ENCODE measurements at places on chromosomes 2 and 18.

DNA sequence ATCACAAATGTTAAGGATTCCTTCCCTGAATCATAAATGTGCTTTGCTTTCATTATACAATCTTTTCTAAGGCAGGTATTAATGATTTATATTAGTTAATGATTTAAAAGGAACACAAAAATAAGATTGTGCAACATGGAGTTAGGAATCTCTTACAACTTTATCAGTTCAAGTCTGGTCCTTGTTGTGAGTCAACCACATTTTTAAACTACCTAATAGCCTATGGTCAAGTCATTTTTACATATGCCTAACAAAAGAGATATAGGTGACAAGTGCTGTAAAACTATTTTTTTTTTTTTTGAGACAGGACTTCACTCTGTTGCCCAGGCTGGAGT is 8.2 kb upstream of the INPP1 start:
- no peak for DNase-seq

DNA sequence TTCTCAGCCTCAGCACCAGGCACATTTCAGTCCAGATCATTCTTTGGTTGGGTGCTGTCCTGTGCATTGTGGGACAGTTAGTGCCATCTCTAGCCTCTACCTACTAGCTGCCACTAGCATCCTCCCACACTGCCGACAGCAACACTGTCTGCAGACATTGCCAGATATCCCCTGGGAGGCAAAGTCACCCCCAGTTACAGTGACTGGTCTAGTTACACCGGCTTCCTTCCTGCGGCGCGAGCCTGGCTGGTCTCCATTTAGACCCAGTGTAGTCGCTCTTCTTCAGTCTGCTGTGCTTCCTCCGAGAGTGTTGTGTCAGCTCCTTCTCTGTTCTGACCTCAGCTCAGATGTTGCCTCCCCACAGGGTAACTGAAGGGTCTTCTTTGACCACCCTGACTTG is 283.1 kb downstream of the PHLPP1 start:
- DNase-seq: no peak

GRCh38 chr2:96533292-96534073 is 3.1 kb upstream of the ARID5A start:
- peak; percentile 89 for DNase-seq

DNA sequence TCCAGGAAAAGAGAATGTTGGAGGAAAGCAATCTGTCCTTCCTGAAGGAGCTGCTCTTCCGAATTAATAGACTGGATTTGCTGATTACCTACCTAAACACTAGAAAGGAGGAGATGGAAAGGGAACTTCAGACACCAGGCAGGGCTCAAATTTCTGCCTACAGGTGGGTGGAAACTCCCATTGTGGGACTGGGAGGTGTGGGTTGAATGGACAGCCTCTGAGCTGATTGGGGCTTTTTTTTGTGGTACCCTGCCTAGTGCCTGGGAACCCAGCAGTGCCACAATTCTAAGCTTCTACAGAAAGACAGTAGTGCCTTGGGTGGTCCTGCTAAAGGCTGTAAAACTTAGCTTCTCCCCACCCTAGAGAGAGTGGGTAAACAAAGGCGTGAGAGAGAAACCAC is 6.3 kb downstream of the CASP8 start:
- DNase-seq: no peak

DNA sequence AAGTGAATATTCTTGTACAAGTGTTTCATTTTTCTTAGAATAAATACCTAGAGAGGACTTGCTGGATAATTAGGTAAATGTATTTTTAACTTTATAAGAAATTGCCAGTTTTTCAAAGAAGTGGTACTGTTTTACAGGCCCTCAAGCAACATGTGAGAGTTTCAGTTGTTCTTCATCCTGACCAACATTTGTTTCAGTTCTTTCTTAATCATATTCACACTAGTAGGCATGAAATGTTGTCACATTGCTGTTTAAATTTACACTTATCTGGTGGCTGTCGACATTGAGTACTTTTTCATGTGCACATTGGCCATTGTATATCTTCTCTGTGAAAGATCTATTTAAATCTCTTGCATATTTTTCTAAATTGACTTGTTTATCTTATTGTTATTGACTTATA is 178.1 kb downstream of the ACOXL start:
- DNase-seq: no peak

- no peak for DNase-seq
Observed at GRCh38 chr18:58100154-58100553, 56.1 kb downstream of the NEDD4L start.

GRCh38 chr18:73691118-73691517 is 456.5 kb downstream of the FBXO15 start:
- peak; percentile 82 for DNase-seq

DNA sequence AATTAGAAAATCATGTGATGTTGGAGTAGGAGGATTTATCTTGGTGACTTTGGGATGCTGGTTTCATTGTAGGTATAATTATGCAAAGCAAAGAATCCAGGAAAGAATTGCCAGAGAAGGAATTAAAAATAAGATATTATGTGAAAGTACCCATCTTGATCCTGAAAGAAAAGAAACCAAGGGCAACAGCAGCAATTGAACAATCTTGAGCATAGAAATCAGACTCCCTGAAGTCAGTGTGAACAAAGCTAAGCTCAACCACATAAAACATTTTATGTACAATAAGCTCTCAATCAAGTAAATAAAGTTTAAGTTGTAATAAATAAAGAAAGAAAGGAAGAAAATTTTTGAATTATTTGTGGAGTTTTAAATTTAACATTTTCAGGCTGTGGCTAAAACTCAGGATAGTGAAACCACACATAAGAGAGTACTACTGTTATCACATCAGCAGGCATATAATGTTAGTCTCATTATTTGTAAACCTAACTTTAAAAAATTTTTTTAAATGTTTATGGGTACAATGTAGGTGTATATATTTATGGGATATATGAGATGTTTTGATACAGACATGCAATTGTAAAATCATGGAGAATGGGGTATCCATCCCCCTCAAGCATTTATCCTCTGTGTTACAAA is 32.8 kb upstream of the GPR55 start:
- DNase-seq: no peak

GRCh38 chr2:681312-681711 is 4.1 kb upstream of the TMEM18 start:
- no peak for DNase-seq

DNA sequence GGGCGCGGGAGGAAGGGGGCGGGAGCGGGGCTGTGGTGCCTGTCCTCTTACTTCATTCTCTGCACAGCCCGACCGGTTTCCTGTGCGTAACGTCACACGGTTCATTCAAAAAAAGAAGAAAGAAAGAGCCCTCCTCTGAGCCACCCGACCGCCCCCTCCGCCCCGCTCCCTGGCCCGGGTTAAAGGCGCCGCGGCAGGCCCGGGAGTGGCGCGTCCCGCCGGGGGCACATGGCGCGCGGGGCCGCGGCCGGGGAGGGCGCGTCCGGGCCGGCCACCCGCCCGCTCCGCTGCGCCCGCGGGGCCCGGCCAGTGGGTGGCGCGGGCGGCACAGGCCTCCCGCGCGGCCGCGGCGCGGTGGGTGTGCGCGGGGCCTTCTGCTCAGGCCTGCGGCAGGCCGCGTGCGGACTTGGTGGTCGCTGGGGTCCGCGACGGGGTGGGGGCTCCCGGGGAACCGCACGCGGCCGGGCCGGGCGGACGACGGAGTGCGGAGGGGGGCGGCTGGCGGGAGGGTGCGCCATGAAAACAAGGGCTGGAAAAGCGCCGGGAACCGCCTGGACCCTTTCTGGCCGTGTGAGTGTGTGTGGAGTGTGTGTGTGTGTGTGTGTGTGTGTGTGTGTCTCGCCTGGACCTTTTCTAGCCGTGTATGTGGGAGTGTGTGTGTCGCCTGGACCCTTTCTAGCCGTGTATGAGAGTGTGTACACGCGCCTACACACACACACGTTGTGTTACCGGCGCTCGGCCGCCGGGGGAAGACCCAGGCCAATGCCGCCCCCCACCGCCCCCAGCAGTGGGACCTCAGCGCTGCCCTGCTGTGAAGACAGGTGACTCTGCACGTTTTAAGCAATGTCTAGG is 780 bp upstream of the BCL2 start:
- DNase-seq: no peak

DNA sequence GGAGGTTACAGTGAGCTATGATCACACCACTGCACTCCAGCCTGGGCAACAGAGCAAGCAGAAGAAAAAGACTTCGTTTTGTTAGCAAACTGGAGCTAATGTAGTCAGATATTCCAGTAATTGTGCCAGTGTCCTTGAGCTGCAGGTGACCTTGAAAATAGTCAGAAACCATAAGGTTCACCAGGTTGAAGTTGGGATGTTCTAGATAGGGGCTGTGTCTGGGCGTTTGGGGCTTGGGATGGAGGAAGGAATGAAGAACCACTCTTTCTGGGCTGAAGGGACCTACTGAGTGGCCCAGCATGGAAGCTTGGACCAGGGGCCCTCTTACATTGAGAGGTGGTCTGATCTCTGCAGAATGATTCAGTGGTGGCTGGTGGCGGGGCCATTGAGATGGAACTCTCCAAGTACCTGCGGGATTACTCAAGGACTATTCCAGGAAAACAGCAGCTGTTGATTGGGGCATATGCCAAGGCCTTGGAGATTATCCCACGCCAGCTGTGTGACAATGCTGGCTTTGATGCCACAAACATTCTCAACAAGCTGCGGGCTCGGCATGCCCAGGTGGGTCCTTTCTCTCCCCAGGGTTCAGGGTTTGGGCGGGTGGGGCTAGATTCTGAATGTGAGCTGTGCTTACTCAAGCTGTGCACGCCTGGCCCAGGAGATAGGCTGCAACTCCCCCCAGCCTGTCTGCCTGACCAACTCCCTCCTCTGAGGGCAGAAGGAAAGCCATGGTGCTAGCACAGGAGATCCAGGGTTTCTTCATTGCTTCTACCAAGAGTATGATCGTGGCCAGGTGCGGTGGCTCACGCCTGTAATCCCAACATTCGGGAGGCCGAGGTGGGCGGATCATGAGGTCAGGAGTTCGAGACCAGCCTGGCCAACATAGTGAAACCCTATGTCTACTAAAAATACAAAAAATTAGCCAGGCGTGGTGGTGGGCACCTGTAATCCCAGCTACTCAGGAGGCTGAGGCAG is 17.1 kb downstream of the CCT7 start:
- no peak for DNase-seq

DNA sequence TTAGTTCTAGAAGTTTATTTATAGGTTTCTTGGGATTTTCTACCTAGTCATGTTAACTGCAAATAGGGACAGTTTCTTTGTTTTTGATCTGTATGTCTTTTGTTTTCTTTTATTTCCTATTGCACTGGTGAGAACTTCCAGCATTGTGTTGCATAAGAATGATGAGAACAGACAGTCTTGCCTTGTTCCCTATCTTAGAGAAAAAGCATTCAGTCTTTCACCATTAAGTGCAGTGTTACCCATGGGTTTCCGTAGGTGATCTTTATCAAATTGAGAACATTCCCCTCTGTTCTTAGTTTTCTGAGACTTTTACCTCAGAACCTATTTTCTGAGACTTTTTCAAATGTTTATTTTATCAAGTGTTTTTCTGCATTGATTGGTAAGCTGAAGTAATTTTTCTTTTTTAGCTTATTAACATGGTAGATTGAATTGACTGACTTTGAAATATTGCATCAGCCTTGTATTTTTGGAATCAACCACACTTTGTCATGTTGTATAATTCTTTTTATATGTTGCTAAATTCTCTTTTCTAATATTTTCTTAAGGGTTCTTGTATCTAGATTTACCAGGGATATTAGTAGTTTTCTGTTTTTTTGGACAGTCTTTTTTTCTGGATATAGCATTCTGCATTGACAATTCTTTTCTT is 17.2 kb downstream of the MFSD6 start:
- DNase-seq: no peak

GRCh38 chr18:57051657-57052044 is 95.2 kb upstream of the BOD1L2 start:
- DNase-seq: no peak

DNA sequence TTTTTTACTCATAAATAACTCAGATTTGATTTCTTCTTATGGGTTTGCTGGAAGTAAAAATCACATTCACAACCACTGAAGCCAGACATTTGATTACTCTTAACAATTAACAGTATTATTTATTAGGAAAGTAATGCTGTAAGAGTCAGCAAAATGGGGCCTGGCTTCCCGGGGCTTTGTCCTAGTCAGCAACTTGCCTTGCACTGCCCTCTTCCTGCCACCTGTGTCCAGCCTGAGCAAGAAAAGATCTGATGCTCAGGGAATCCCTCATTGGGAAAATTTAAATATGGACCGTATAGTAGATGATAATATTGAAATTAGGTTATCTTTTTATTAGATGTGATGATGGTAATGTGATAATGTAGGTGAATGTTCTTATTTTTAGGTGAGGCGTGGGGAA is 30.8 kb upstream of the ACYP2 start:
- DNase-seq: no peak

DNA sequence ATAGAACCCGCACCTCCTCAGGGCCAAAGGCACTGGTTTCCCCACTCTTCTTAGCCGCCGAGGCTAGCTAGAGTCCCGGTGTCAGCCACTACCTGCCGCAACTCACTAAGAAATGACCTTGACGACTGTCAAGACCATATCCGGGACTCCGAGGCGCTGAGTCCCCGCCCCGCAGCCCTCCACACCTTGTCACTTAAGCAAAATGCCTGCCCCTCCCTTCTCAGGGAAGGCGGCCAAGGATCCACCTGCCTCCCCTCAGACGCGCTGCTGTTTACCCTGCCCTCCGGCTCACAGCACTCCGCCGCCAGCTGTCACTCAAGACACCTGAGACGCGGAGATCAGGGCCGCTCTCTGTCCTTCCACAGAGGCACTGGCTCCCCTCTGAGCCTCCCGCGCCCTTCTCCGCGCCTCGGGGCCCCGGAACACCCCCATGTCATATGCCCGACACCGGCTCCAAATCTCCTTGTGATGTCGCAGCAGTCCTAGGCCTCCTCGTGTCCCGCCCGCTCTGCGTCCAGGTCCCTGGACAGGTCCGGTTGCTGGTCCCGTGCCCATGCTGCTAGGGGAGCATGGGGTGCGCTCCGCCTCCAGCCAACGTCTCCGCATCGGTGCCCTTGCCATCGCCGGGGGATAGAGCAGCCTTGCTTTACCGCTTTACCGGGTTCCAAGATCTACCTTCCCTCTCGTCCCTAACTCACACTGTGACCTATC is 32.5 kb upstream of the REG3G start:
- DNase-seq: no peak

DNA sequence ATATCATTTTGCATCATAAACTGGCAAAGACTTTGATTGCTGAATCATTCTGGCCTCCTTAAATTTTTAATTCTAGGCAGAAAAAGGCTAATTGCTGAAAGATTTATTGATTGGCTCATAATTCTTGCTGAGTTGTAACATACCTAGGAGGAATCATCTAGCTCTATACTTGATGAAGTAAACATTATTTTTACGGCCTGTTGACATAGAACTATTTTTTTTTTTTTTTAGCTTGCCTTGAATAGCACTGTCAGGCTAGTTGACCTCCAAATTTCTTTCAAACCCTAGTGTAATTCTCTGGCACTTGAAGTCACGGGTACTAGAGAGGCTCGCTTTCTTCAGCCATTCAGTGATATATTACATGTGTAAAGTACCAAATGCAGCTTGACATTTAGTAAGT is 2.8 kb downstream of the SERPINB12 start:
- DNase-seq: no peak
